A375 (cell line): ENCODE measurements at places on chromosomes 16 and 17. TPM values are rescaled to one million over a fixed set of nuclear protein-coding genes. Genes with fewer than 3 reads are reported as not detected.

The PRSS33 gene
- 12.7 and 14.9 TPM in 2 replicates for total RNA-seq

The OTOP3 gene
- not detected in 2 replicates for total RNA-seq

The PHLPP2 gene
- total RNA-seq, result 4.9 and 5.7 TPM in 2 replicates

The C16orf96 gene
- not detected in 2 replicates for total RNA-seq

The MYO1D gene
- total RNA-seq, result 3.4 and 3.7 TPM in 2 replicates

The BAHCC1 gene
- total RNA-seq, result 8.6 and 10.4 TPM in 2 replicates

The PRSS53 gene
- total RNA-seq, result 3.6 and 6.6 TPM in 2 replicates

The CACNG3 gene
- total RNA-seq, result not detected in 2 replicates

The PLXDC1 gene
- under 0.01 and 0.05 TPM in 2 replicates for total RNA-seq

The TEKT5 gene
- total RNA-seq, result not detected in 2 replicates

The TANC2 gene
- total RNA-seq, result 43.8 and 47.0 TPM in 2 replicates

The QRICH2 gene
- total RNA-seq, result 0.60 and 1.4 TPM in 2 replicates

The HEATR9 gene
- not detected in 2 replicates for total RNA-seq

The JPH3 gene
- 0.05 TPM in 1 of 2 replicates, not detected in the other for total RNA-seq

The TP53 gene
- 40.1 and 41.7 TPM in 2 replicates for total RNA-seq

The IGSF6 gene
- total RNA-seq, result 0.03 TPM in 1 of 2 replicates, not detected in the other

The PPM1E gene
- 1.4 and 1.8 TPM in 2 replicates for total RNA-seq

The SRCIN1 gene
- 4.2 TPM in 2 replicates for total RNA-seq

The STX1B gene
- 0.98 TPM in 1 of 2 replicates, not detected in the other for total RNA-seq

The HOXB6 gene
- total RNA-seq, result 11.9 and 21.2 TPM in 2 replicates

The SLC16A6 gene
- 0.79 and 0.93 TPM in 2 replicates for total RNA-seq

The ELP5 gene
- 69.7 and 99.4 TPM in 2 replicates for total RNA-seq

The SPATA22 gene
- not detected in 2 replicates for total RNA-seq

The KRTAP1-1 gene
- total RNA-seq, result not detected in 2 replicates

The NLRC3 gene
- total RNA-seq, result 0.08 TPM in 1 of 2 replicates, not detected in the other

The CDK5RAP3 gene
- total RNA-seq, result 127 TPM in 2 replicates

The TRAPPC1 gene
- 38.9 and 39.0 TPM in 2 replicates for total RNA-seq

The SCGB1C2 gene
- not detected in 2 replicates for total RNA-seq

The CTRB2 gene
- total RNA-seq, result 0.26 TPM in 1 of 2 replicates, not detected in the other

The TPSD1 gene
- not detected in 2 replicates for total RNA-seq

The P3H4 gene
- total RNA-seq, result 53.4 and 66.4 TPM in 2 replicates

The KCNG4 gene
- total RNA-seq, result not detected in 2 replicates
